Panc1 (cell line): ENCODE measurements at places on chromosomes 16 and 17. TPM values are rescaled to one million over a fixed set of nuclear protein-coding genes. Genes with fewer than 3 reads are reported as not detected.

CPPED1 gene
- 12.5 TPM for total RNA-seq

OR3A2 gene
- not detected for total RNA-seq

SDR42E1 gene
- total RNA-seq, result 0.33 TPM

ZNF629 gene
- 19.2 TPM for total RNA-seq

KRTAP4-4 gene
- not detected for total RNA-seq

PFN1 gene
- 1,074 TPM for total RNA-seq

RNF135 gene
- 41.8 TPM for total RNA-seq

MT4 gene
- total RNA-seq, result not detected

FKBP10 gene
- total RNA-seq, result 190 TPM

SPNS2 gene
- 1.9 TPM for total RNA-seq

C16orf89 gene
- not detected for total RNA-seq

SOST gene
- not detected for total RNA-seq

ADORA2B gene
- 42.7 TPM for total RNA-seq

SEPTIN12 gene
- not detected for total RNA-seq

MGAT5B gene
- total RNA-seq, result 34.9 TPM

TRPV3 gene
- 0.31 TPM for total RNA-seq

FTSJ3 gene
- total RNA-seq, result 41.3 TPM

APOH gene
- 1.2 TPM for total RNA-seq

ST6GALNAC2 gene
- total RNA-seq, result 23.0 TPM

TBC1D3H gene
- not detected for total RNA-seq

UTS2R gene
- total RNA-seq, result 0.39 TPM

PROCA1 gene
- total RNA-seq, result 4.9 TPM

SLC4A1 gene
- not detected for total RNA-seq

TSPAN10 gene
- 4.8 TPM for total RNA-seq

SMTNL2 gene
- total RNA-seq, result not detected

NEK8 gene
- total RNA-seq, result 11.9 TPM

KRT31 gene
- total RNA-seq, result not detected

JUP gene
- total RNA-seq, result 352 TPM

WFDC1 gene
- total RNA-seq, result not detected

AANAT gene
- total RNA-seq, result not detected

CMTM2 gene
- not detected for total RNA-seq

CCL16 gene
- not detected for total RNA-seq

CIBAR2 gene
- not detected for total RNA-seq

TMIGD1 gene
- total RNA-seq, result not detected

REXO5 gene
- 13.6 TPM for total RNA-seq
